ENCODE measurements at places on chromosomes 12 and 14. TPM values are rescaled to one million over a fixed set of nuclear protein-coding genes. Genes with fewer than 3 reads are reported as not detected.

The MRPS35 gene
- total RNA-seq = 64.8 TPM

The ITGA7 gene
- 297 TPM for total RNA-seq

The RPL36AL gene
- total RNA-seq = 136 TPM

The XRCC3 gene
- total RNA-seq = 1.6 TPM

The SNW1 gene
- 50.4 TPM for total RNA-seq
